Muscle of leg (tissue), 16 donors: ENCODE measurements at places on chromosomes 2 and 18.
A peak's percentile ranks its signal among the peaks of the same experiment; 100 is the strongest.

DNA sequence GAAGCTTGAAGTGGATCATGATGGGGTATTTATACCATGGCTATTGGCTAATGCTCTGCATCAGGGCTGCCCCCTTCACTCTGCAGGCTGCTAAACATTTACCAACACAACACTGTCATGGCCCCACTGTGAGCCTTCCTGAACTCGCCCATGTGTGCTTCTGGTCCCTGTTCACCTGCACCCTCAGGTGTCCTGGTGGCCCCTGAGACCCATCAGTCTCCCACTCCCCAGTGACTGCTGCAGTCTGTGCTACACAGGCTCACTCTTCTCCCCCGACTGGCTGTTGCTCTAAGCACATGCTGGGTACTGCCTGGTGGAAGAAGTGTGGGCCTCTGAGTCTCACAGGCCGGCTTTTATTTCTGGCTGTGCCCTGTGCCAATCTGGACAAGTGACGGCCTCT is 183.0 kb upstream of the HS6ST1 start:
- peaks cover 44% of the 10 kb centered on the region for H3K4me1 ChIP-seq
- H3K27ac ChIP-seq, result no peak overlapping the region
- H3K36me3 ChIP-seq, result no peaks in the 10 kb centered on the region

DNA sequence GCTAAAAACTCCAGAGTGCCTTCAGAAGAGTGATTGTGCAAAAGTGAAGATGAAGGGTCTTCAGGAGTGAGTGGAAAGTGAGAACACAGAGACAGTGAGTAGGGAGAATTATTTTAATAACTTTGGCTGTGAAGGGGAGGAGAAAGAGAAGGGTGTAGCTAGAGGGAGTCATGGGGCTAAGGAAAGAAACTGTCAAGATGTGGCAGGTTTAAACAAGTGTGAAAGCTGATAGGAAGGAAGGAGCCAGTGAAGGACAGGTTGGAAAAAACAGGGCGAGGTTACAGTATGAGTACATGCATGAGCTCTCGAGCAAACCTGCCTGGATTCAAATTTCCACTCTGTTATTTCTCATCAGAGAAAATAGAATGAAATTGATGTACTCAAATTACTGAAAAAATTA is 17.8 kb downstream of the IL1F10 start:
- no peaks in the 10 kb centered on the region for H3K4me1 ChIP-seq
- H3K36me3 ChIP-seq, result no peaks in the 10 kb centered on the region
- no peaks in the 10 kb centered on the region for H3K27me3 ChIP-seq
- no peak overlapping the region for H3K27ac ChIP-seq
- no peak overlapping the region for H3K4me3 ChIP-seq

DNA sequence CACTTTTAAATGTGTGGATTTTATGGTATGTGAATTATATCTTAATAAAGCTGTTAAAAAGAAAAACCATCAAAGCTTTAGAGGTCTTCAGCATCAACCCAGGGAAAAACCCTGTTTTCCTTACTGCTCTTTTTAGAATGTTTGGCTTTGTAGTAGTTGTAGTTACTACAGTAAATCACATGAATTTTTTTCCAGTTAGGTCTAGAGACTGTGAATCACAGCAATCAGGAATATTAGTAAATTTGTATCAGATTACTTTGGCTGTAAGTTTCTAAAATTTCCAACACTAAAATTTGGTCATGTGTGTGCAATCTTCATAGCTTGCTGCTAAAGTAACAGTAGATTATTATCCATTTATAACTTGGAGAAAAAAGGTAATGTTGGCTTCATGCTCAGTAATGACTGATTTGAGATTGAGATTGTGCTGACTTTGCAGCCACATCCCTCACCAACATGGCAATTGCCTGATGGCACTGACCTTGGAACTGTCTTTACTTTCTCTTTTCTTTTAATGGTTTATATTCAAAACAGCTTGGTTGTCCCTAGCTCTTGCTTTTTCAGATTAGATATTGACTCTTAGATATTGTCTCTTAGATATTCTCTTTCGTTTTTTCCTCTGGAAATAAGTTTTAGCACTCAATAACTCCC is 41.1 kb downstream of the LCLAT1 start:
- no peak for DNase-seq
- no peaks in the 10 kb centered on the region for H3K27me3 ChIP-seq
- H3K36me3 ChIP-seq, result no peaks in the 10 kb centered on the region
- no peak overlapping the region for H3K4me3 ChIP-seq
- no peaks in the 10 kb centered on the region for H3K4me1 ChIP-seq
- H3K27ac ChIP-seq, result no peak overlapping the region

GRCh38 chr18:75208836-75209128 is 157 bp downstream of the PTGR3 start:
- peak overlapping the region; percentile 91 for H3K4me3 ChIP-seq
- H3K27me3 ChIP-seq, result peaks cover 2% of the 10 kb centered on the region
- H3K4me1 ChIP-seq, result peaks cover 36% of the 10 kb centered on the region
- DNase-seq, result no peak
- peak overlapping the region; percentile 98 for H3K27ac ChIP-seq

- no peak for DNase-seq
- peaks cover 6% of the 10 kb centered on the region for H3K36me3 ChIP-seq
- H3K4me1 ChIP-seq, result peaks cover 12% of the 10 kb centered on the region
- peak overlapping the region; percentile 97 for H3K27ac ChIP-seq
These were observed 583 bp downstream of the HIBCH start for GRCh38 chr2:190318931-190319554.

GRCh38 chr2:136377423-136378382 is 259.8 kb upstream of the CXCR4 start:
- DNase-seq, result no peak
- H3K27ac ChIP-seq, result no peak overlapping the region
- no peaks in the 10 kb centered on the region for H3K36me3 ChIP-seq
- no peaks in the 10 kb centered on the region for H3K27me3 ChIP-seq
- H3K4me3 ChIP-seq, result no peak overlapping the region
- peaks cover 29% of the 10 kb centered on the region for H3K4me1 ChIP-seq
